NCI-H446 (cell line): ENCODE measurements at places on chromosomes 2 and 18.
A peak's percentile ranks its signal among the peaks of the same experiment; 100 is the strongest.

GRCh38 chr2:6827566-6828298, 38.0 kb downstream of the CMPK2 start:
- DNase-seq = no peak

GRCh38 chr2:151437630-151438029, 27.9 kb downstream of the RIF1 start:
- DNase-seq = no peak

- DNase-seq = peak; percentile 71
These were observed 130.2 kb downstream of the MTCL1 start for GRCh38 chr18:8835521-8835953.

DNA sequence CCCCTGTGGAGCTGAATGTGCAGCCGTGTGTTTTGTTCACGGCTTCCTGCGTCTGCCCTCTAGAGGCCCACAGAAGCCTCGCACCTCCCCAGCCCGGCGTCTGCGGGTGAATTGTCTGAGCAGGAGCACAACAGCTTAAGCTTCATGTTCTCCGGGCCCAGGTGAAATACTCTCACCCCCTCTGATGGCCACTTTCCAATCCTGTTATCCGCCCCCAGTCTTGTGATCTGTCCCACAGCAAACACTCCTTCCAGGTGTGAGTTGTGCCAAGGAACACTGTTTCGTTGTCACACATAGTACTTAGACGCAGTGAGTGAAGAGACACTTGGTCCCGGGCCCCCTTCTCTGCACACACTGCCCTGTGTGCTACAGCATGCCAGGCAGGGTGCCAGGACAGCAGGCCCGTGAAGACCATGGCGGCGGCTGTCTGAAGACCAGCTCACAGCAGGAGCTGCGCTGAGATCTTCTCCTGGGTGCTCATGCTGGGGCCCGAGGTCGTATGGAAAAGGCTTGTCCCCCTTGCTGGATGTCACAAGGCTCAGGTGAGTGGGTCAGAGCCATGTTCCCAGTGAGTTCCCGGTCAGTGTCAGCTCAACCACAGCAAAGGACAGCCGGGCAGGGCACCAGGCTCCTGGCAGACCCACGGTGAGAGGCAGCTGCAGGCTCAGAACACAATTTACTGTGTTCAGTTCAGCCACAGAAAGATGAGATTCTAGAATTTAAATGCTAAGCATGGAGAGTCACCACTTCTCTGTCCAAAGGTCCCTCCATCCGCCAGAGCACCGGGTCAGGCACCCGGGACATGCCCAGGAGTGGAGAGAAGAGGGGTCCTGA, 6.8 kb upstream of the PXDN start:
- peak; percentile 65 for DNase-seq

DNA sequence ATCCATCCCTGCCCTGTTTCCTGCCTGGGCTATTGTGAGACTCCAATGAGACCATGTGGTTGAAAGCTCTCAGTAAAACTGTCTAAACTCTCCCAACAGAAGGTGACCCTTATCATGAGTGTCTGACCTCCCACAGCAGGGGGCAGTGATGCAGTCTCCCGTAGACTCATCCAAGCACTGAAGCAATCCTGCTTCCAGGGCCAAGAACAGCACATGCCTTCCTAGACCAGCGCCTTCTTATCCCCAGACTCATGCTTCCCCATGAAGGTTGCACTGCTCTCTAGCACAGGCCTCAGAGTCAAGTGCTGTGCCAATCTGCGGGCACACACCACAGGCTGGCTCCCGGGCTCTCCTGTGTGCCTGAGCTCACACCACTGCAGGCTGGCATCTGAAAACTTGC, 112.3 kb downstream of the TNS1 start:
- no peak for DNase-seq

GRCh38 chr2:237412988-237413776, 782 bp downstream of the COL6A3 start:
- DNase-seq = no peak

DNA sequence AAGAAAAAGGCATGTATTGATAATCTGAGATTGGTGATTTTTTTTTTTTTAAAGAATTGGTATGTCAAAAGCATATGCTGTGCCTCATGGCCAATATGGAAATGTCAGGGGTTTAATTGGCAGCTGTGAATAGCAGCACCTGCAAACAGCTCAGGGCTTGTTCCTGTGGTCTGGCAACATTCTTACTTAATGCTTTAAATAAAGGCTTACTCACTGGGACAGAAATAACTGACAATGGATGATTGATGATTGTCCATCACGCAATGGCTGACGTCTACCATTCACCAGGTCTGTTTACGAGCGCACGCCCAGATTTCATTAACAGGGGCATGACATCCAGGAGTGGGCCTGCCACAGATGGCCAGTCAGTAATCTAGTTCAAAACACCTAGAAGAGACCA, 66.7 kb downstream of the ETAA1 start:
- DNase-seq = no peak

- no peak for DNase-seq
These were observed 1.4 kb downstream of the UGT1A5 start for GRCh38 chr2:233714121-233714520.

DNA sequence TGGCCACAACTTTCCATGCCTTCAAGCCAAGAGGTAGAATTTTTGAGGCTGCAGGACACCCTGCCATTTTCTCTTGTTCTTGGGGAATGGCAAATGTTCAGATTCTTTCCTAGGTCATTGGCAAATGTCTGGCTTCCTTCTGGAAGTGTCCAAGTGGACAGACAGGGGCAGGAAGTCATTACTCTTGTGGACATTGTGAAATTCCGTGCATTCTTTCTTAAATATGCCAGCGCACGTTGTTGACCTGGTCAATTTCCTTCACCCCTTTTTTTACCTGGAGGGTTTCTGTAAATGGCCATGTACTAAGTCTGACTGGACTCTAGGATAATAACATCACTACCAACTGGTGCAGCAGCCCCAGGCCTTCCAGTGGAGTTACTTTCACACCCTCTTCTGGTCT, 13.9 kb downstream of the ASB18 start:
- DNase-seq = no peak

DNA sequence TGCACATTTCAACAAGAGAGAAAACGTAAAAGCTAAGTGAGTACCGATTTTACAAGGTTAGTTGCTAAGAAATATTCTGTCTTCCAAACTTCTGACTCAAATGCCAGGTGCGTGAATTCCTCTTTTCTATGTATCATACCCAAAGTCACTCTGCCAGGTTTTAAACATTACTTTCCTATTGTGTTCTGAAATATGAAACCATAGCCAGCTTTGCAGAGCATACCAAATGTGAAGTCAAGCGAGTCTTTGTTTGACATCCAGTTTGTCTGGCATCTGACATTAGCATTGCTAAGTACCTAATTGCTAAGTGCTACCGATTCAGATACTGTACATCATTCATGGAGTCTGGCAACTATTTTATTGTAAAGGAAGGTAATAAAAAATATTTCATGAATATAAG, 321.9 kb upstream of the GALNT5 start:
- DNase-seq = peak; percentile 8

GRCh38 chr2:99865818-99866676, 276.3 kb downstream of the AFF3 start:
- DNase-seq = no peak

DNA sequence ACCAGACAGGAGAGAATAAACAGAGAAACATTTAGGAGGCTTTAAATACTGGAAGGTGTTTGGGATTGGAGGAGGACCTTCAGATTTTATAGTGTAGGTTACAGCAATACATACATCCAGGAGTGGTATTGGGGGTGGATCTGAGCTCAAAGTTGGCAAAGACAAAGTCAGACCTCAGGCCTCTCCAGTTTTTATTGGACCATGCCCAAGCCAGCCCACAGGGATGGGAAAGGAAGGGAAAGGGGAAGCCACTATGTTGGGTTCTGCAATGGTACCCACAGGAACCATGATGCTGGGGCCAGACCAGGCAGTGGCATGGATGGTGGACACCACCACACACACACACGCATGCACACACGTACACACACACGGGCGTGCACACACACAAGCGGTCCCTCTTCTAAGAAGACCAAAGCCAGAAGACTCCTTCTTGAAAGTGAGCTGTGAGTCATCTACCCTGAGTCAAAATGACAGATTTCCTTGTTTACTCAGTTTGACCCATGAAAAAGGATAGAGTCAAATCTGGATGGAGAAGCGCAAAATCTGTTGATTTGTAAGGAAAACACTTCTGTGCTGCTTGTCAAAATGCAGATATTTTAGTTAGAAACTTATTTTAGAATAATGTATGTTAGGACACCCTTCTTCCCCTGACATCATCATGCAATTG, 87.9 kb downstream of the TRABD2A start:
- DNase-seq = peak; percentile 1

GRCh38 chr18:77102259-77103040, 30.1 kb downstream of the MBP start:
- DNase-seq = no peak

- DNase-seq = no peak
These were observed 329.4 kb upstream of the LYPD1 start for GRCh38 chr2:132999421-132999820.

DNA sequence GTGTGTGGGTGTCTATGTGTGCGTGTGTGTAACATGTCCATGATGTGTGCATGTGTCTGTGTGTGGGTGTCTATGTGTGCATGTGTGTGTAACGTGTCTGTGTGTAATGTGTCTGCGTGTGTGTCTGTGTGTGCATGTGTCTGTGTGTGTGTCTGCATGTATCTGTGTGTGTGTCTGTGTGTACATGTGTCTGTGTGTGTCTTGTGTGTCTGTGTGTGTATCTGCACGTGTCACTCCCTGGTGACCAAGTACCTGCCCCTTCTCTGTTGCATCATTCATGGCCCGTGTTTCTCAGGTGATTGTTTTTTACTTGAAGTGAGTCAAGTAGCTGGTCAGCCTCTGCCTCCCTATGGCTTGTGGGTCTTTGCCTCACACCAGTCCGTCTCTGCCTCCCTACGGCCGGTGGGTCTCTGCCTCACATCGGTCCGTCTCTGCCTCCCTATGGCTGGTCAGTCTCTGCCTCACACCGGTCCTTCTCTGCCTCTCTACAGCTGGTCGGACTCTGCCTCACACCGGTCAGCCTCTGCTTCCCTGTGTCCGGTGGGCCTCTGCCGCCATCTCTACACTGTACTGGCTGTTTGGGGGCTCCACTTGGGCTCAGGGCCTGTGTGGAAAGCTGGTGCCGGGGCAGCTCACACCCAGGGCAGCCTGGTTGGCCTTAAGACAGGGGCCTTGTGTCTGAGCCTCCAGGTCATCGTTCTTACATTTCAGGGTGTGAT, 31.6 kb downstream of the KCNG2 start:
- DNase-seq = no peak

DNA sequence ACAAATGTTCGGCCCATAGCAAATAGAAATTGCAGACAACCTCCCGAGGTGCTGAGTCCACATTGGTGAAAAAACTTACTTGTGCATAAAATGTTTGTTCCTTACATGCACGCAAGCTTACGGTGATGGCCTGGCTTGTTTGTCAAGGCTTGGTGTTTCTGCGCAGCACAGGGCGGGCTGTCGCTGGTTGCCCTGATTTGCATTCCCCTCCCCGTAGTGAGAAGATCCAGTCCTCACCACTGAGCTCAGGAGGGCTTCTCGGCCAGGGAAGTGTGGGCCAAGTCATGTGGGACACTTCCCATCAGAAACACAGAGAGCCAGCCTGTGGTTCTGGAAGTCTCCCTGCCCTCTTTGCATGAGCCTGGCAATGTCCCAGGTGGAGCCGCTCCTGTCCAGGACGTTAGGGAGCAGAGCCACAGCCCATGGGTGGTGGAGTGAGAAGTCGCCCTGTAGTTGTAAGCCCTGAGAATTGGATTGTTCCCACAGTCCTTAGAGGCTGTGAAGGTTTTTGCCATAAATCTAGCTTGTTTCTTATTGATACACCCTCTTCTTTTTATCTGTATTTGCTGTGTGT, 152.7 kb downstream of the TWIST2 start:
- DNase-seq = no peak

DNA sequence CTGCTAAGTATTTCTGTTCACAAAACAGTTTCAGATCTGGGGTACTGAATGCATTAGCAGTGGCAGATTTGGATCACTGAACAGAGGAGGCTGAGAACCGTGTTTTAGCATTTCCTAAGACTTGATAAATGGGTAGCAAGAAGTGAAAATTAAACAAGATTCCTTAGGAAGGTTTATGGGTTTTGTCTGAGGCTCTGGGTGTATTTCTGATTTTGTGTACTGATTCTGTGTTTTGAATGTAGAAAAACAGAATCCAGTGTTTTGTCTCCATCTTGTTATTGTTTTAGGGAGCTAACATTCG, 1.4 kb downstream of the FAM117B start:
- DNase-seq = no peak

- DNase-seq = peak; percentile 35
These were observed 31.7 kb upstream of the DNMT3A start for GRCh38 chr2:25373269-25373981.

DNA sequence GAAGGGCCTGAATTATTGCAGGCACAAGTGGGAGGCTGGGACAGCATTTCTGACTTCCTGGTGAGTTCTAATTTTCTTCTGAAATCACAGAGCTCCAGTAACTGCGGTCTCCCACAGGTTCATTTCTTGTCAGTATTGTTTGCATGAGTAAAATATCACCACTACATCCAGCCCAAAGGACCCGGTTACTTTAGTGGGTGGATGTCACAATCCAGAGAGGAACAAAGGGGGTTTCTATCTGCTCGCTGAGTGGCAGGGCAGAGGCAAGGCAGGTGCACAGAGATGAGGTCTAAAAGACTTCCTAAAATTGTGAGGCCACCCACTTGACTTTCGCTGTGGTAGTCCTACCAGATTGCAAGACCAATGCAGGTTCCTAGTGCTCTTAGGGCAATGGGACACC, 800.4 kb upstream of the ID2 start:
- DNase-seq = no peak

DNA sequence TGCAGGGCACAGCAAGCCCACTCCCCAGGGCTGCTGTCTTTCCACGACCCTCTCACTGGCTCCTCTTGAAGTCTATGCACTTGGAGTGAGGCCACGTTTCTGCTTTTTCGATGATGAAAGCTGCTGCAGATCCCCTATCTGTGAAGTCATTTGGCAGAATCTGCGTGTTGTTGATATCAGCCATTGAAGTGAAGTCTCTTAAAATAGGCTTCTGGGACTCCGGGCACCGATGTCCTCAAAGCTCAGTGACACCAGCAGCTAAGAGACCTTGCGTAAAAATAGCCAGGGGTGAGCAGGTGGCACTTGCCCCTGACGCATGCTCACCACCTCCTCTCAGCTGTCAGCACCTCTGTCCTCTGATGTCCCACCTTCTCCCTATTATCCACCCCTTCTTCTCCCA, 89.4 kb upstream of the FHL2 start:
- DNase-seq = no peak

- DNase-seq = no peak
These were observed 90.5 kb downstream of the LAMA3 start for GRCh38 chr18:23779696-23780303.

DNA sequence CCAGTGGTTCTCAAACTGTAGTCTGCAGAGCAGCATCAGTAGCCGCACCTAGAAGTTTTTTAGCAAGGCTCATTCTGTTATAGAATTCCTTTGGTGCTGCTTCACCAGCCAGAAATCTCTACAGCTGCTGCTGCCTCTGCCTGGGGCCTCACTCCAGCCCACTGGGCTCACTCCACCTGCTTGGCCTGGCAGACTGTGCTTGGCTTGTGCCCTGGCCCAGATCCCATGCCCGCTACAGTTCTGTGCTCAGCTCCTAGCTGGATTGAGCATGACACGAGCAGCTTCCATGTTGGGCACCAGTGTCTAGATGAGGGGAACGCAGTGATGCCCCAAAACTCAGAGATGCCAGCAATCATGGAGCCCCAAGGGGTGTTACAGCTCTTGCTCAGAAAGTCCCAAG, 22.6 kb downstream of the MAPK4 start:
- DNase-seq = no peak

GRCh38 chr2:136116813-136117390, 1.0 kb downstream of the CXCR4 start:
- DNase-seq = no peak
